ENCODE measurements at places on chromosomes 7 and 10. TPM values are rescaled to one million over a fixed set of nuclear protein-coding genes. Genes with fewer than 3 reads are reported as not detected.

Gene BICC1
- total RNA-seq: 38.9 TPM

Gene TAS2R4
- total RNA-seq: 0.28 TPM

Gene GLI3
- total RNA-seq: 1.7 TPM

Gene PRTFDC1
- total RNA-seq: 17.9 TPM

Gene NXPH1
- total RNA-seq: not detected

Gene SPDYE2
- total RNA-seq: not detected

Gene OPN1SW
- not detected for total RNA-seq

Gene SMO
- total RNA-seq: 15.3 TPM

Gene CDHR3
- 1.7 TPM for total RNA-seq

Gene FFAR4
- total RNA-seq: not detected

Gene SFTPA2
- total RNA-seq: not detected

Gene KIFBP
- total RNA-seq: 67.2 TPM

Gene CCDC201
- not detected for total RNA-seq

Gene SNX10
- not detected for total RNA-seq

Gene C10orf62
- total RNA-seq: not detected

Gene PLEKHA8
- 9.7 TPM for total RNA-seq

Gene TRIM4
- 15.3 TPM for total RNA-seq

Gene DTX2
- total RNA-seq: 1.8 TPM

Gene NYAP1
- total RNA-seq: 0.28 TPM

Gene SVIL
- 11.5 TPM for total RNA-seq

Gene PRPS1L1
- total RNA-seq: not detected

Gene SPACDR
- 1.1 TPM for total RNA-seq

Gene EPDR1
- total RNA-seq: not detected

Gene AGR2
- total RNA-seq: not detected

Gene RBM20
- total RNA-seq: under 0.01 TPM

Gene TMEM139
- total RNA-seq: not detected

Gene NEUROD6
- total RNA-seq: not detected

Gene VPS41
- 51.9 TPM for total RNA-seq

Gene EPO
- not detected for total RNA-seq

Gene TRIM73
- total RNA-seq: 0.18 TPM

All from IMR-90 (cell line).